ENCODE measurements at places on chromosomes 2 and 18. TPM values are rescaled to one million over a fixed set of nuclear protein-coding genes. Genes with fewer than 3 reads are reported as not detected.

Gene EVX2
- not detected for total RNA-seq

- no peak for DNase-seq
Observed at GRCh38 chr2:225052703-225053102, 10.4 kb upstream of the DOCK10 start.

DNA sequence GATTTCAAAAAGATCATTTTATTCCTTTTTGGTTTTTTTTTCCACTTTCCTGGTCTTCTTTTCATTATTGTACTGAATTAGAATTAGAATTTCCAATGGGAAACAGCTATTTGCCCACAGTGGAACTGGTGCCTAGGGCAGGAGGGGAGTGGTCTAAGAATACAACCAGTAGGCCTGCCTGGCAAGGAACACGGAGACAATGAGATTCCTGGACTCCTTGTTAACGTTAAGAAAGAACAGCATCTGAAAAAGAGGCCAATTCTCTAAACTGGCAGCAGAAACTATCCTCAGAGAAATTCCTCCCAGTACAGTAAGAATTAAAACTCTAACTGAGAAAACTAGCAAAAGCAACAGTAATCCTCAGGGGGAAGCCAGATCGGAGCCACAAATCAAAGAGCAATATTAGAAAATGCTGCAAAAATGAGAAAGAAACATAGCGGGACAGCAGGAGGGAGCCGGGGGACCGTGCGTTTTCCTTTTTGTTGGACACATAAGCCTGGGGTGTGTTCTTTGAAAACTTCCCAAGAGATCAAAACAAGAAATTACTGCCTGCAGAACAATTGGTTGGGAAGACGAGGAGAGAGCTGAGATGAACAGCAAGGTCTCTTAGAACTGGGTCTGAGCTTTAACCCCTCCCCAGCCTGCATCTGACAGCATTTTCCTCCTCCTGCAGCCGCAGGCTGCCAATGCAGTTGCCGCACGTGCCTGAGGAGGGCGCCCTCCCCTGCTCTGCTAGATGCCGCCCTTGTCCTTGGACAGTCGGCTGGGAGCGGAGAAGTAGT is 776.0 kb downstream of the TSN start:
- no peak for DNase-seq

Gene HRH4
- total RNA-seq = not detected

GRCh38 chr2:42648796-42649195 is 80.4 kb downstream of the MTA3 start:
- no peak for DNase-seq
